Tibial nerve (tissue), 4 donors: ENCODE measurements at places on chromosomes 12 and 14. TPM values are rescaled to one million over a fixed set of nuclear protein-coding genes. Genes with fewer than 3 reads are reported as not detected.

Gene TRIM9
- 4.2 TPM for total RNA-seq

- peak overlapping the region; percentile 59 for H3K4me3 ChIP-seq
- no peak overlapping the region for H3K27ac ChIP-seq
- no peak for DNase-seq
Observed at GRCh38 chr12:91173124-91173523, 9.5 kb downstream of the DCN start.

Gene TMEM132C
- 14.4 TPM for total RNA-seq

GRCh38 chr12:68048648-68049297 is 59.5 kb downstream of the IFNG-AS1 start:
- H3K27me3 ChIP-seq: no peaks in the 10 kb centered on the region
- H3K4me1 ChIP-seq: no peaks in the 10 kb centered on the region
- no peak for DNase-seq
- no peak overlapping the region for H3K4me3 ChIP-seq
- H3K27ac ChIP-seq: no peak overlapping the region
- no peaks in the 10 kb centered on the region for H3K36me3 ChIP-seq

Gene C12orf43
- total RNA-seq: 29.7 TPM

Gene SPATA7
- 22.5 TPM for total RNA-seq

DNA sequence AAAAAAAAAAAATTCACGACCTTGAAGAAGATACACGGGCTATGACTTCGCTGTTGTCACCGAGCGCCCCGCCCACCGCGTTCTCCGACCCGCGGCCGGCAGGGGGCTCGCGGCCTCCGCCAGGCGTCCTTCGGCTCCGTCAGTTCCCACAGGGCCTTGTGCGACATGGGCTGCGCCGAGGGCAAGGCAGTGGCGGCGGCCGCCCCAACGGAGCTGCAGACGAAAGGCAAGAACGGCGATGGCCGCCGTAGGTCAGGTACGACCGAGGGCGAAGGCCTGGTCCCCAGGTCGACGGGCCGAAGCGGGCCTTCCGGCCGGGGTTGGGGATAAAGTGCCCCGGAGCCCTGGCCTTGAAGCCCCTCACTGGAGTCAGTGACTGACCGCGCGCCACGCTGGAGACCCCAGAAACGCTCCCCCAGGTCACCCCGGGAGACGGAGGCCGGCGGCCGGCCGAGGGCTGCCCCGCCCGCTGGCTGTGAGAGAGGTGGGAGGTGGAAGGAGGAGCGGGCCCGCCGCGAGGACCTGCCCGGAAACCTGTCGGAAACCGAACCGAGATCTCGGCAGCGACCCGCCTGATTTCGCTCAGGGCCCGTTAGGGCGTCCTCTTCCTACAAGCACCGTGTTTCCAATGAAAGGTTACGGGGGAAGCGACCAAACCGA is at the start of gene TXNRD1:
Gene TXNRD1 (plus strand): TSS at position 142 of the 660 bp plus-strand sequence. CDS start 24 bp downstream, at position 166.
- H3K27me3 ChIP-seq: no peaks in the 10 kb centered on the region
- H3K4me1 ChIP-seq: peaks cover 13% of the 10 kb centered on the region

Gene MAP3K9
- 0.87 TPM for total RNA-seq

Gene KRT86
- total RNA-seq: not detected

DNA sequence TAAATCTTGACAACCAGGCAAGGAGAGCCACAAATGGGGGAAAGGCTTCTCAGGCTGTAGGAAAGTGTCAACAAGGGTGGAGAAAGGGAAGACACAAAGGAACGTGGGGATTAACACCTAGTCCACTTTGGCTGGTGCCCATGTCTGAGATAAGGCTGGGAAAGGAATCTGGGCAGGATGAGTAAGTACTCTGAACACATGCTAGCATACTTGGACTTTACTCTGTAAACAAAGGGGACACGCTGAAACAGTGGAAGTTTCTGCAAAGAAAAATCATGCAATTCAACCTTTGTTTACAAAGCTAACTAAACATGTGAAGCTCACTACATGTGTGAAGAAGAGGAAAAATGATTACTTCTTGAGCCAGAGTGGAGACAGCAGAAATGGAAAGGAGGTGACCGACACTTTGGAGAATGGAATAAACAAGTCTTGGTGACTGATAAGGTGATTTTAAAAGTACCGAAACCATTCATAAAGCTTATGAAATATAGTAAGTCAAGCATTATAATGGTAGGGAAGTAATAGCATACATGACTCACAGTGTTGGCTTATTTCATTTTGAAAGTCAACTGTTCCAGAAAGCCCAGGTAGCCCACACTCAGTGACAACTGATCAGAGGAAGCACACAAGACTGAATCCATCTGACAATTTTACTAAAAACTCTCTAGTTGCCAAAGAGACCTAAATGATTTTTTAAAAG is 13.2 kb downstream of the CPNE8 start:
- H3K27me3 ChIP-seq: no peaks in the 10 kb centered on the region
- no peak overlapping the region for H3K4me3 ChIP-seq
- H3K27ac ChIP-seq: no peak overlapping the region
- no peaks in the 10 kb centered on the region for H3K36me3 ChIP-seq

GRCh38 chr12:92871116-92871515 is 58.0 kb downstream of the EEA1 start:
- H3K27me3 ChIP-seq: no peaks in the 10 kb centered on the region
- DNase-seq: no peak
- H3K27ac ChIP-seq: peak overlapping the region; percentile 67
- H3K4me3 ChIP-seq: no peak overlapping the region

Gene NANOG
- 0.84 TPM for total RNA-seq

GRCh38 chr12:75738486-75738885 is 227.1 kb upstream of the KRR1 start:
- H3K4me3 ChIP-seq: no peak overlapping the region
- H3K27me3 ChIP-seq: no peaks in the 10 kb centered on the region
- H3K27ac ChIP-seq: no peak overlapping the region
- H3K4me1 ChIP-seq: no peaks in the 10 kb centered on the region
- no peak for DNase-seq

Gene C14orf180
- total RNA-seq: 8.4 TPM

DNA sequence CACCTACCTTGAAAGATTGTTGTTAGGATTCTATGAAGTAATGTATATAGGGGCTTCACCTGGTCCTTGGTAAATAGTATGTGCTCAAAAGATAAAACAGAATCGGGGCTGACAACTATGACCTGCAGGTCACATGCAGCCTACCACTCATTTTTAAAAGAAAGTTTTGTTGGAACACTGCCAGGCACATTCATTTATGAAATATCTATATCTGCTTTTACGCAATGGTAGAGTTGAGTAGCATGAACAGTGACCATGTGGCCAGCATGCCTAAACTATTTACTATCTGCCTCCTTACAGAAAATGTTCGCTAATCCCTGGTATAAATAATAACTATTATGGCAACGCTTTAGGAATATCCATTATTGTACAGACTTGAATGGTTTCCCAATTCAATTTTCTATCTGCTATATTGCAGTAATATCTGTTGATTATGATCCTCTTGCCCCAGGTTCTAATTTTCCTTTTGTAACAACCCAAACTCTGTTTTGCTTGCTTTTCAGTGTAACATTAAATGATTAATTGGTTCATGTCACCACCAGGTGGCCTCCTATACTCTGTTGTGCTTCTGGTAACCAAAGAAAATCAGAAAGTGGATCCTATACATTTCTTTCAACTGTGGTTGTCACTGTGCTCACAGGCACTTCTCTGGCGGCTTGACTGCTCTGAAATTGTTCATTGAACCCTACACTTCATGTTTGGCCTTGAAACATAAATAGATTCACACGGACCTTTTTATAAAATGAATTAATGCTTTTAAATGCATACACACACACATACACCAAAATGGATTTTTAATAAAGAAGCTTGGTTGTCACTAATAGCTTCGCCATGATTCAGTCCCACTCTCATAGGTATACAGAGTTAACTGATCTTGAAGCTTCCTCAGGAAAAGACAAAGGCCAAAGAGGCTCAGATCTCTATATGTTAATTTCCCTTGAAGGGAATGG is 227.7 kb upstream of the NPAS3 start:
- H3K27me3 ChIP-seq: no peaks in the 10 kb centered on the region
- no peaks in the 10 kb centered on the region for H3K36me3 ChIP-seq
- H3K4me1 ChIP-seq: peaks cover 54% of the 10 kb centered on the region
- H3K27ac ChIP-seq: no peak overlapping the region

DNA sequence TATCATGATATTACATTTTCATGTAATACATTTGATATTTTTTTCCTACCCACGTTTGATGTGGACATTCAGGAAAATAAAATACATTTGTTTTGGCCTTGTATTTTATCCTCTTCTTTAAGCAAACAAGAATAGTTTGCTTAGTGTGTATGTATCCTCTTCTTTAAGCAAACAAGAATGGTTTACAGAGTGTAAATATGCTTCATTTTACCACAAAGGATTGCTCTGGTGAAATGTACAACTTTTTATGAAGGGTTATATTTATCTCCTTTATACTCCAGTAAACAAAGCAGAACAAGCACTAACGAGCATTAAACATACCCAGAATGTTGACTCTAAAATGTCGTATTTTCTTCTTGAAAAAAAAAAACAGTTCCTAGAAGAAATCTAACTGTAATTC is 244.7 kb downstream of the KCNH5 start:
- no peak overlapping the region for H3K4me3 ChIP-seq
- H3K4me1 ChIP-seq: no peaks in the 10 kb centered on the region
- DNase-seq: no peak
- H3K27me3 ChIP-seq: no peaks in the 10 kb centered on the region
- H3K27ac ChIP-seq: no peak overlapping the region

DNA sequence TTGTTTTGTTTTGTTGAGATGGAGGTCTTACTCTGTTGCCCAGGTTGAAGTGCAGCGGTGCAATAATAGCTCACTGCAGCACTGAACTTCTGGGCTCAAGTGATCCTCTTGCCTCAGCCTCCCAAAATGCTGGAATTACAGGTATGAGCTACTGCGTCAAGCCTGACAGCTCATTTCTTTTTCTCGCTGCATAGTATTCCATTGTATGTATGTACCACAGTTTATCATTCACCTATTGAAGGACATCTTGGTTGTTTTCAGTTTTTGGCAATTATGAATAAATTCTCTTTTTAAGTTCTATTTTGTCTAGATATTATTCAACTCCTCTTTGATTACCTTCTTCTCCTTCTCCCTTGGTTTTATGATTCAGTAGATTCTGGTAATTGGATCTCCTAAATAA is 13.5 kb downstream of the HSD17B6 start:
- H3K4me3 ChIP-seq: no peak overlapping the region
- no peak for DNase-seq
- no peaks in the 10 kb centered on the region for H3K36me3 ChIP-seq
- H3K27me3 ChIP-seq: no peaks in the 10 kb centered on the region
- H3K4me1 ChIP-seq: no peaks in the 10 kb centered on the region

Gene KCNMB4
- total RNA-seq: 31.8 TPM

DNA sequence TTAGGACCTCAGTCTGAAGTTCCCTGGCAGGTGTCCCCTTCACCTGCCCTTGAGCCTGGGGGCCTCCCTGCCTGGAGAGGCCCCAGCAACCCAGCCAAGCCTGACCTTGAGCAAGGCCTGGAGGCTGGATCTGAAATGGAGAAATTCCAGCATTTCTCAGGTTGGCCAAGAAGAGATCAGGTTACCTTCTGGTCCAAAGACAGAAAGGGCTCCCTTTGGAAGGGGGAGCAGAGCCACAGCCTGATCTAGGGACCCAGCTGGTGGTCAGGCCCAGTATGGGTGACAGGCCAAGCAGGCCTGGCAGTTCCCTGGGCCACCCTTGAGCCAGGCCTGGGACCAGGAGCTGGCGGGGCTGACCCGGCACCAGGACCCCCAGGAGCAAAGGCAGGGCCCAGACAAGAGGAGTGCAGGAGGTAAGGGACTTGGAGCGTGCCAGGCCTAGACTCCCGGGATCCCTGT is 82.8 kb downstream of the TNFAIP2 start:
- peaks cover 39% of the 10 kb centered on the region for H3K4me1 ChIP-seq
- DNase-seq: no peak
- H3K27me3 ChIP-seq: no peaks in the 10 kb centered on the region
- H3K27ac ChIP-seq: peak overlapping the region; percentile 82
- H3K36me3 ChIP-seq: no peaks in the 10 kb centered on the region

- H3K27ac ChIP-seq: no peak overlapping the region
- H3K27me3 ChIP-seq: no peaks in the 10 kb centered on the region
- H3K36me3 ChIP-seq: no peaks in the 10 kb centered on the region
Observed at GRCh38 chr12:39224971-39225370, 217.9 kb downstream of the KIF21A start.

DNA sequence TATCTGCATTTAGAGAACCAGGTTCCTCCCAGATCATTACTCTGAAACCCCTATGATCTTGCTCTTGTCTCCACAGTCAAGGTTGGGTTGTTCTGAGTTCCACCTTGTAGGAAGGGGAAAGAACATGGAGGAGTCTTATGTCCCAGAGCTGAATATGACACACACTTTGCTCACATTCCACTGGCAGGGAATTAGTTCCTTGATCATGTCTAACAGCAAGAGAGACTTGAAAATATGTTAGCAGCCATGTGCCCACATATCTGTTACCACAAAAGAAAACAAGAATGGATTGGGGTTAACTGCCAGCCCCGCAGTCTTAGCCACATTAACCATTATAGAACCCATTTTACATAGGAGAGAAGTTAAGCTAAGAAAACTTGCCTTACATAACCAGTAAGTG is 71.1 kb upstream of the MDM1 start:
- H3K27ac ChIP-seq: no peak overlapping the region
- H3K36me3 ChIP-seq: no peaks in the 10 kb centered on the region
- H3K4me3 ChIP-seq: no peak overlapping the region
- DNase-seq: no peak

DNA sequence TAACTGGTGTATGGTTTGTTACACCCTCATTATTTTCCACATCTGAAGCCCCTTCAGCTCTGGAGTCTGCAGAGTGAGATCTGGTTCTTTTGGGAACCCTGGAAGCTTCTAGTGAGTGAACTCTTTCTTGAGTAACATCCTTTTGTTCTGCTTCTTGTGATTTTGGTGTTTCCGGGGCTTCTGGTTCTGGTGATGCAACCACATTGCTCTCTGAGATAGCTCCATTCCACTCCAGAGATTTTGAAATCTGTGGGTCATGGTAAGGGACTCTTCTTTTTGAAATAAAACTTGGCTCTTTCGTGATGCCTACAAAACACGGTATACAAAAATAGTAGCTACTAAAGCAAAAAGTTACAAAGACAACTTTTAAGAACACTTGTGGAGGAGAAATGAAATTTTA is 5.4 kb downstream of the MDM1 start:
- no peak overlapping the region for H3K27ac ChIP-seq
- no peaks in the 10 kb centered on the region for H3K36me3 ChIP-seq
- H3K4me1 ChIP-seq: no peaks in the 10 kb centered on the region

GRCh38 chr12:105409801-105410471 is 79.4 kb downstream of the C12orf75 start:
- H3K4me3 ChIP-seq: no peak overlapping the region
- no peaks in the 10 kb centered on the region for H3K27me3 ChIP-seq
- peak; percentile 20 for DNase-seq
- no peak overlapping the region for H3K27ac ChIP-seq

GRCh38 chr12:91931111-91931510 is 214.5 kb downstream of the BTG1 start:
- no peak overlapping the region for H3K27ac ChIP-seq
- H3K4me3 ChIP-seq: no peak overlapping the region
- no peaks in the 10 kb centered on the region for H3K27me3 ChIP-seq
- H3K36me3 ChIP-seq: no peaks in the 10 kb centered on the region
- no peaks in the 10 kb centered on the region for H3K4me1 ChIP-seq
- peak; percentile 18 for DNase-seq

GRCh38 chr12:5733916-5734315 is 211.1 kb downstream of the ANO2 start:
- no peaks in the 10 kb centered on the region for H3K27me3 ChIP-seq
- no peaks in the 10 kb centered on the region for H3K4me1 ChIP-seq
- DNase-seq: no peak
- H3K36me3 ChIP-seq: no peaks in the 10 kb centered on the region

Gene ANO2
- 22.0 TPM for total RNA-seq

GRCh38 chr14:80095623-80096022 is 115.7 kb downstream of the DIO2 start:
- no peaks in the 10 kb centered on the region for H3K36me3 ChIP-seq
- DNase-seq: no peak
- no peak overlapping the region for H3K4me3 ChIP-seq
- no peak overlapping the region for H3K27ac ChIP-seq
